Stimulated activated CD8-positive, alpha-beta memory T cell treated with anti-CD3 and anti-CD28 coated beads, Interleukin-15, amount 100 ng/mL, for 1 hour (primary cell): ENCODE measurements at places on chromosomes 2 and 18.

- DNase-seq: no peak
These were observed 9.0 kb upstream of the CTIF start for GRCh38 chr18:48529796-48530195.

DNA sequence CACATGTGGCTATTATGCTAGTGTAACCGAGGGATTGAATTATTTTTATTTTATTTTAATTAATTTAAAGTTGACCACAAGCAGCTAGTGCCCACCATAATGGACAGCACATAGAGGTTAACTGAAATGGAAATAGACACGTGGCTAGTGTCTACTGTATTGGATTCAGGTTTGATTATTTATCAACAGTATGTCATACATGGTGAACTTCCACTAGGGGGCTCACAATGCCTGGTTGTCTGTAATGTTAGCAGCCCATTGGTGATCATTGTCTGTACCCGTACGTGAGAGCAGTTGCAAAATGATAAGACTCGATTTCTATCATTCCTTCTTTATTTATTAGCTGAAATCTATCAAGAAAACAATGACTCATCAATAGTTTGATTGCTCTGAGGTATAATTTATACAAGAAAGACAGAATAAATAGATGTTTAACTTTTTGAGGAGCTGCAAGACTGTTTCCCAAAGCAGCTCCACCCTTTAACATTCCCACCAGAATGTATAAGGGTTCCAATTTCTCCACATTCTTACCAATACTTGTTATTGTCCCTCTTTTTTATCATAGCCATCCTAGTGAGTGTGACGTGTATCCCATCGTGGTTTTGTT lies 76.5 kb downstream of the CYBRD1 start:
- peak; percentile 12 for DNase-seq

GRCh38 chr2:59308108-59308507 lies 1067.0 kb upstream of the FANCL start:
- DNase-seq: no peak

DNA sequence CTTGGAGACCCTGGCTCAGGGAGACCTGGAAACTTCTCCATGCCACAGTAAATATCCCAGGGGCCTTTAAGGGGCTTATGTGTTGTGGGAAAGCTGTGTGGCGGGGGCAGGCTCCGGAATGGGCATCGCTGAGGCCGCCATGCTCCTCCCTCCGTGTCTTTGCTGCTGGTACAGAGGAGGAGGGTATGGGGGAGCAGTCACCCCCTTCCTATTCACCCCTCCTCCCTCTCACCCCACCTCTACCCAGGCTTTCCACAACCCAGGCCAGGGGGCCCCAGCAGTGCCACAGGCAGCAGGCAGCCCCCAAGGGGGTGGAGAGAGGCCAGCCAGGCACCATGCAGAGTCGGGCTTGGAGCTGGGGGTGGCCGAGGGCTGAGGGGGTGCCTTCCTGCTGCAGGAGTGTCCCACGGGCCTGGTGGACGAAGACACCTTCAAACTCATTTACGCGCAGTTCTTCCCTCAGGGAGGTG lies 28.0 kb upstream of the FAHD2A start:
- no peak for DNase-seq

DNA sequence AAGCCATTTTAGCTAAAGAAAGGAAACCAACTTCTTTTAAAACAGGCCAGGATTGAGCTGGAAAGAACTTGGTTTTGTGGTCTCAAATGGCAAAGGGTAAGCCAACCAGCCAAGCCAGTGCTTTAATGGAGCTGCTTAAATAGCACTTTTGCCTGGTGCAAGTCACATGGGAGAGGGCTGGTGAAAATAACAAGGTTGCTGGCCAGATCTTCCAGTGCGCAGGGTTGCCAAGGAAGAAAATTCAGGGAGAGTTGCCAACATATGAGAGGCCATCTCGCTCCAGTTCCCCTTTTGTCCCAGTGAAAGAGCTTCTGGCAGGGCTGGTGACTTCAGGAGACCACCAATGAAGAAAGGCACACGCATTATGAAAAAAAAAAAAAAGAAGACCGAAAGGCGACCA lies 57.3 kb downstream of the IRS1 start:
- no peak for DNase-seq

DNA sequence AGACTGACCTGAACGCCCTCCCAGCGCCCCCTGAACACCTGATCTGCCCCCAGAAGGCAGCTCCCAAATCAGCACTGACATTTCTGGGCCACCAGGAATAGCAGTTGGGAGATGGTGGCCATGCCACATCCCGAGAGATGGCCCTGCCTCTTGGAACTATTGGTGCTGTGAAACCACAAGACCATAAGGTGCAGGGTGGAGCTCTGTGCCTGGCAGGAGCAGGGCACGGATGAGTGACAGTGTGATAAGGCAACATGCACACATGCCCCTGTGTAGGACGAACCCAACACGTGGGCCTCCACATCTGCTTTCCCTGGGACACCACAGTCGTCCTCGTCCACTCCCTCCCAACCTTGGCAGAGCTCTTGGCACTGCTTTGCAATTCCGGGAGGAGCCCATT lies 26.9 kb downstream of the ANO7 start:
- DNase-seq: no peak

- no peak for DNase-seq
These were observed 31.4 kb upstream of the PELI1 start for GRCh38 chr2:64175419-64176197.

DNA sequence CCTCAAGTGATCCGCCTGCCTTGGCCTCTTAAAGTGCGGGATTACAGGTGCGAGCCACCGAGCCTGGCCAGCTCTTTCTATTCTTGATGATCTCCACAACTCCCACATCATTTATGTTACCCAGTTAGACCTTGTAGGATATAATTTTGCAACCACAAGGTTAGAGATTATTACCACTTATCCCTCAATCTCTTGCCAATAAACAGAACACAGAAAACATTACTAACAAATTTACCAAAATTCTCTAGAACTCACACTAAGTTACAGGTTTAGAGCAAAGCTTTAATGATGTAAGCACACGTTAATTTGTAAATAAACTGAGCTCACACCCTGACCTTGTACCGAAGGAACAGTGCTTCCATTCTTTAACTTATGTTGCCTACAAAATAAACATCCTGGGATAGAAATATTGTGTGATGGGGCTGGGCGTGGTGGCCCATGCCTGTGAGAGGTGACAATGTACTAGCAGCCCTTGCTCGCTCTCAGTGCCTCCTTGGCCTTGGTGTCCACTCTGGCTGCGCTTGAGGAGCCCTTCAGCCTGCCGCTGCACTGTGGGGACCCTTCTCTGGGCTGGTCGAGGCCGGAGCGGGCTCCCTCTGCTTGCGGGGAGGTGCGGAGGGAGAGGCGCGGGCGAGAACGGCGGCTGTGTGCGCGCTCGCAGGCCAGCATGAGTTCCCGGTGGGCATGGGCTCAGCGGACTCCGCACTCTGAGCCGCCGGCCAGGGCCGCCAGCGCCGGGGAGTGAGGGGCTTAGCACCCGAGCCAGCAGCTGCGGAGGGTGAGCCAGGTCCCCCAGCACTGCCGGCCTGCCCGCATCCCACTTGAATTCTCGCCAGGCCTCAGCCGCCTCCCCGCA lies 42.1 kb upstream of the ITSN2 start:
- DNase-seq: no peak

- no peak for DNase-seq
These were observed 237.8 kb upstream of the THSD7B start for GRCh38 chr2:136527560-136527959.

DNA sequence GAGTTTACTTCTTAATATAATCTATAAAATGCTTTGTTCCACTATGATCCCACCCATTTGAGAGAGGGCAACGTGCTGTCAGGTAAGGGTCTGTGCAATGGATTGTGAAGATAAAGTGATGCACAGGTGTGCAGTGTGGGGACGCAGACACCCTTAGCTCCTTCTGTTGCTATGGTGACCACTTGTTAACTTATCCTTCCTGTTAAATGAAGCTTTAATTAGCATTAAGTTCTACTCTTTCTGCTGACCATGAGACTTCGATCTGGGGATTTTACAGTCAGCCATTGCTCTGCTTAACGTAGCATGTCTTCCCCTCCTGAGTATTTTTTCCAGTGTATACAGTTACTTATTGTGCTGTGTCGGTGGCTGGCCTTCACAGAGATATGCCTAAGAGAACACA lies 23.1 kb upstream of the ALKAL2 start:
- DNase-seq: no peak

DNA sequence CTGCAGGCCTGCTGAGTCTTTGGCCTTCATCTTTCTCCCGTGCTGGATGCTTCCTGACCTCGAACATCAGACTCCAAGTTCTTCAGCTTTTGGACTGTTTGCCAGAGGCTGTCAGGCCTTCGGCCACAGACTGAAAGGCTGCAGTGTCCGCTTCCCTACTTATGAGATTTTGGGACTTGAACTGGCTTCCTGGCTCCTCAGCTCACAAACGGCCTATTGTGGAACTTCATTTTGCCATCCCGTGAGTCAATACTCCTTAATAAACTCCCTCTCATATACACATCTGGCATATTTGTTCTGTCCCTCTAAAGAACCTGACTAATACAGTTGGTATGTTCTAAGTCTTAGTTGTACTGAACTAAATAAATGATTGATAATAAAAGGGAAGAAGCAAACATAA lies 702.8 kb upstream of the LINC00305 start:
- no peak for DNase-seq

GRCh38 chr2:181742922-181743722 lies 62.8 kb upstream of the NEUROD1 start:
- no peak for DNase-seq

- DNase-seq: no peak
These were observed 34.0 kb downstream of the BMPR2 start for GRCh38 chr2:202410092-202410491.

GRCh38 chr2:218035463-218036100 lies 32.8 kb upstream of the TNS1 start:
- DNase-seq: no peak

GRCh38 chr2:47357483-47357882 lies 45.5 kb upstream of the MSH2 start:
- DNase-seq: no peak

DNA sequence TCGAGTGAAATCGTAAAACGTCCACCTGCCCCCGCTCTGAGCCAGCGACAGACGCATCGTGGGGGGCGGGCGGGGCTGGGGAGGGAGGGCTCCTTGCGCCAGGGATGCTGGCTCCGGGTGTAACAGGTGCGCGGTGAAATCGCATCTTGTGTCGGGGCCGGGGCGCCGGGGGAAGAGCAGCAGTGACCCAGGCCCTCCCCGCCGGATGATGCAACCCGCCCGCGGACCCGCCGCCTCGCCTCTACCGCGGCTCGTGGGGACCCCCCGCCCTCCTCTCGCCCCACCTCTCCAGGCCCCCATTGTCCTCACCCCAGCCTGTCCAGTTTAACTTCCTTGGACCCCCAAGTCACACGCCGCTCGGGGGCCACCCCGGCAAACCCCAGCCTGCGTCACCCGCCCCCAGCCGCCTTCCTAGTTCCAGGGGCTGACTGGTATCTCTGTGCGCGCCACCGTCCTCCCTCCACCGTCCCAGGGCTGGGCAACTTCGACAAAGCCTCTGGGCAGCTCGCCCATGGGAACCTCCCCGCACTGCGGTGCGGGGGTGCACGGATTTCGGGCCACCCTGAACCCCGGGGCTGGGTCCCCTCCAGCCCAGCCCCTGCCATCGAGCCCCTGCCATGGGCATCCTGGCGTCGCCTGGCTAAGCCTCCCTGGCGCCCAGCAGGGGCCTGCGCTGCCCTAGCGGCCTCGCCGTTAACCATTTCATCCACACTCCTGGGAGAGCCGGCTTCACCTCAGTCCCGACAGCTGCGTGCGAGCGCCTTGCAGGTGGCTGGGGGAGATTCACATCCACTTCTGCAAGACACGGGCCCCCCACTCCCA lies 799 bp upstream of the KIF1A start:
- DNase-seq: no peak

DNA sequence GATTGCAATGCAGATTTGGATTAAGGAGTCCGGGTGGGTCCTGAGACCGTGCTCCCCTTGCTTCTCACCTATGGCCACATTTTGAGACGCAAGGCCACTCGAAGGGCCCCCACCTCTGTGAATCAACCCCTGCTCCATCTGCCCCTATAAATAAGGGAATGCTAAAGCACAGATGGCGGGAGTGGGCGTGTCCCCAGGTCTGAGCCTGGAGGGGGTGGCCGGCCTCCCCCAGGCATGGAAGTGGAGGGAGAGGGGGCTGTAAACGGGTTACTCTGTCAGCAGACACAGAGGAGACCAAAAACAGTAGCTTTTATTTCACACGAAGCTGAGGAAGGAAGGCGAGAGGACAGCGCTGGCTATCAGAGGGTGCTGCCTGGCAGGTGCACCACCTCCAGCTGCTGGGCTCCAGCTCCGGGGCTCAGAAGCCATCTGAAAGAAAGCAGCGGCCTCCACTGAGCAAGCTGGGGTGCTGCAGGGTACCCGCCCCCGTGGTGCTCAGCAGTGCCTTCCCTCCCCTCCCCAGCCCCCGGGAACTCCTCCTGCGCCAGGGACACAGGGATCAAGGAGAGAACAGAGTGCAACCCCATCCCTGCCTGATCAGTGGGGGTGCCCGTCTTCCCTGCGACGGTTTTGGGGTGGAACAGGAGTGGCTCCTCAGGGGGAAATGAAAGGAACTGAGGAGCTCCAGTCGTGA lies 56.7 kb upstream of the RAB6C start:
- DNase-seq: no peak

- DNase-seq: no peak
These were observed 296.6 kb upstream of the RGPD4 start for GRCh38 chr2:107530046-107530445.

GRCh38 chr18:44652722-44653121 lies 28.0 kb upstream of the SETBP1 start:
- DNase-seq: no peak

DNA sequence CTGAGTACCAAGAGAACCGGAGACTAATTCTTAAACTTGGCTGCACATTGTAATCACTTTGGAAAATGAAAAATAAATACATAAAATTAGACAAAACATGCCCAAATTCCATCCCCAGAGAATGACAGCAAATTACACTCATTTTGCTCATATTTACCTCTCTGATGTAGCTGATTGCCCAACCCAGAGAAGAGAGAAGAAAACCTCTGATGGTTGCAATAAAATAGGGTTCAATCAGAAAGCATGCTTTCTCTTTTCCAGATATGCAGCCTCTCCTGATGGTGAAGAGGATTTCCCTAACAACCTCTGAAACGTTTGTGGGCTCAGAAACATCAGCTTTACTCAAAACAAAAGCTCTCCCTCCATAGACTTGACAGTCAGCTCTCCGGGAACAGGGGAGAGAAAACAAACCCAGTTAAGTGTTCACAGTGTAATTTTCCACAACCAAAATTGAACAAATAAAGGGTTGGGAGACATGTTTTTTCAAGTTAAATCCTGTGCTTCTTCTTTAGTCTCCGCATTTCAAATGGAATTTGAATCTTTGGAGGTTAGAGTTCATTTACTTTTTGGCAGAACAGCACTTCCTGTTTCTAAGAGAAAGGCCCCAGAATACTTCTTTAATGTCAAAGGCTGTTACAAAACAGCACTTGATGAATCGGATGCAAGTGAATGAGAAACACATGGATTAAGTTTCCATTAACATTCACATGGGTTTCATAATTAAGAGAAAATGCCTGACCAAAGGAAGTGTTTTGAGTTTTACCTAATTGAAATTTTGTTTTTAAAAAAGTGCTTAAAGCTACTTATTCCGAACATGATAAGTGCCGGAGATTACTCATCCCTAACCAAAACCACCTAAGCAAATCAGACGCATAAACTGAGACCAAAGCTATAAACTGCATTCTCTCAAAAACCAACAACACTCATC lies 570.1 kb upstream of the SYT4 start:
- DNase-seq: no peak

- DNase-seq: peak; percentile 59
These were observed 13.5 kb upstream of the ZAP70 start for GRCh38 chr2:97699765-97700444.

GRCh38 chr2:35428548-35428947 lies 927.0 kb upstream of the CRIM1 start:
- DNase-seq: no peak
